HS-5 (cell line): ENCODE measurements at places on chromosomes 3 and 15.

- no peak for DNase-seq
These were observed 345.1 kb downstream of the IL5RA start for GRCh38 chr3:2765002-2765579.

DNA sequence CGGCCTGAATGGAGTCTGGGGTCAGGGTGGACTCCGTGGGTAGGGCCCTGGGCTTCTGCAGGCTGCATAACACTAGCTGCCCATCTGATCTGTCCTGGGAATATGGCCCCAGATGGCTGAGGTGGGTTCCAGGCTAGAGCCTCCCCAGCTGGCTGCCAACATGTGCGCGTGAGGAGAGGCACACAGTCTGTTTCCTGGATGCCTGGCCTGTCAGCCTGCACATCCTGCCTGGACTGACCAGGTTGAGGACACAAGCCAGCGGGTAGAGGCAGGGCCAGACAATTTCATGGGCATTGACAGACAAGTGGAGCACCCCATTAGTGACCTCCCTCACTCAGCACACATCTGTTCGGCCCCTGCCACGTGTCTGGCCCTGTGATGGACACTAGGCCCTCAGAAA, 29.8 kb upstream of the RPL29 start:
- no peak for DNase-seq

DNA sequence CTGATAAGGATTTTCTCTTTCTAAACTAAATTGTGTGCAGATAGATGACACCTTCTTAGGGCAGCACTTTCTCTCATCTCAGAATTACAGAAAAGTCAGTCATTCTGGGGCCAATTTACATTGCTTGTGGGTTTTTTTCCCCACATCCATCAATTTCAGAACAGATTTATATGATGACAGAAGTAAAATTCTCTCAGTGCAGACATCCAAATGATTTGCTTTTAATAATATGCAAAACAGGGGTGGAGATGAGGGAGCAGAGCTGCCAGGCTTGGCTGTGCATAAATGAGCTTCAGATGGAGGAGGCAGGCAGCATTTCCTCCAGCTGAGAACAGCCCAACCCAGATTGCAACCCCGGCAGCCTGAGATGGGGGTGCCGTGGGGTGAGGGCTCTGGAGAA, 44.0 kb downstream of the EDEM1 start:
- no peak for DNase-seq

- DNase-seq: no peak
These were observed 7.9 kb upstream of the ISG20 start for GRCh38 chr15:88630798-88631463.

- DNase-seq: no peak
These were observed 272.1 kb downstream of the UACA start for GRCh38 chr15:70491201-70491621.

DNA sequence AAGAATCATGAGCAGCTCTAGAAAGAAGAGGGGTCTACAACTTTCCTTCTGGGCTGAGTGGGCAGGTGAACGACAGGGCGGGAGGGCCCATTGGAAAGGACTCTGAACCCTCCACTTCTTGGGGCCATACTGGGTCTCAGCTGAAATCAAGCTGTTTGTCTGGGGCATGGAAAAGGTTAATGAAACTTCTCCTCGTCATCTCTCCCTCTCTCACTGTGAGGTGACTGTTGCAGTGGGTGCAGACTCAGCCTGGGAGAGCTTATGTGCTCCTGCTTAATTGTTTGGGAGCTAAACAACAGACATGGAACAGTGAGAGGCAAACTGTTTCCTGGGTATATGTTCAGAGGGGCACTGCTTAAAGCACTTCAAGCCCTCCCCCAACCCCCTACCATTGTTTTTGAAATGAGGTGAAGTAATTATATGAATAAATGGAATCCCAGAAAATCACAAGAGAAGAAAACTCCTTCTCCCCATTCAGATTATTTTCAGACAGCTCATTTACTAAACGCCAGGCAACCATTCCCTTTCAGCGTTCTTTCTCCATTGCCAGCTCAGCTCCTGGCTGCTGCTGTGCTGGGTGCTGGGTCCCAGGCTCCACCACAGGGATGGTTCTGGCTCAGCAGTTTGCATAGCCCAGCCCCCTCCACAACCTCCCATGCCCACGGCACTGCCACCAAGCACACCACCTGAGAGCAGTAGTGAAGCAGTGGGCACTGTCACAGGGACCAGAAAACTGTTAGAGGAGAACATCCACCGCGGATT, 444.9 kb upstream of the TBL1XR1 start:
- DNase-seq: no peak
